Hindlimb muscle (tissue), 1 donor: ENCODE measurements at places on chromosomes 1 and 21. TPM values are rescaled to one million over a fixed set of nuclear protein-coding genes. Genes with fewer than 3 reads are reported as not detected.

INSRR gene
- polyA plus RNA-seq = 0.93 TPM

ZNF683 gene
- not detected for polyA plus RNA-seq

SLC2A1 gene
- 18.8 TPM for polyA plus RNA-seq

DNA sequence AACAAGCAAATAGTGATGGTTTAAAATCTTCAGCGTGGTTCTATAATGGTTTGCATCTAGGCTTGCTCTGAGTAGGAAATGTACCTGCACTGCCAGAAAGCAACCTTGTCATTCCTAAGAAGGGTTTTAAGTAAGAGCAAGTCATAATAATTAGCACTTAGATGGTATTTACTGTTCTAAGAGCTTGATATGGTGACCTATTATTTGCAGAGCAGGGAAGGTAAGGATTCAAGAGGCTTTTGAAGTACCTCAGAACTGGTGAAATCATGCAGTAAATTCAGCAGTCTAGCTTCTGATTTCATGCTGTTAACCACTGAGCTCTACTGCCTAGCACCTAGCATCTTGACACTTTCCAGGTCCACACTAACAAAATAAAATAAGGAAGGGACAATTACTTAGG lies 23.7 kb downstream of the ATP1A1 start:
- no peak for DNase-seq

- DNase-seq = no peak
Measured at GRCh38 chr1:242690849-242691609, 166.5 kb upstream of the PLD5 start.
